ENCODE measurements at places on chromosomes 6 and 20.

DNA sequence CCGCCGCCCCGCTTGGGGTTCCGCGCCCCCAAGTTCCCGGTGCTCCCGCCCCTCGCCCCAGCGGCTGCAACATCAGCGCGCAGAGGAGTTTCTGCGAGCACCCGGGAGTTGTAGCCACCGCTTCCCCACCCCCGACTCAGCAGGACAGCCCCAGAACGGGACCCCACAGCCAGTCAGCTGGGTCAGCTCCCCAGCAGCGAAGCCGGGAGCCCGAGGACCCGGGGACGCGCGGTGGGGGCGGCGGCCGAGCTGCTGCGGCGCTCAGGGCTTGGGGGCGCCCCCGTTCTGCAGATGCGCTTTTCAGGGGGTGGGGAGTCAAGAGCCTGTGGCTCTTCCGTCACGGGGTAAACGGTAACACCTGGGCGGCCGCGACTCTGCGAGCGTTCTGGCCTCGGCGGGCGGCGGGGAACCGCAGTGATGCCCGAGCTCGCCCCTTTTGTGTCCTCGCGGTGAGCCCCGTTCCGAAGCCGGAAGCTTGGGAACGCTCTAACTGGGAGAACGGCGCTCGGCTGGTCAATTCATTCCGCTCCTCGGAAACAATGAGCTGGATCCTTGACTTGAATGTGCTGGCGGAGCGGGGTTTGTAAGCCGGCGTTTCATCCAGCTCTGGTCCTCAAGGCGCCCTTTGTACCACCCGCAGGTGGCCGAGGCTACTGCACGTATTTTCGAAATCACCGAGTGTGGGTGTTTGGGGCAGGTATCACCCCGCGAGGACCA lies 774 bp downstream of the PLEKHG1 start:
- DNase-seq: peak; percentile 53

DNA sequence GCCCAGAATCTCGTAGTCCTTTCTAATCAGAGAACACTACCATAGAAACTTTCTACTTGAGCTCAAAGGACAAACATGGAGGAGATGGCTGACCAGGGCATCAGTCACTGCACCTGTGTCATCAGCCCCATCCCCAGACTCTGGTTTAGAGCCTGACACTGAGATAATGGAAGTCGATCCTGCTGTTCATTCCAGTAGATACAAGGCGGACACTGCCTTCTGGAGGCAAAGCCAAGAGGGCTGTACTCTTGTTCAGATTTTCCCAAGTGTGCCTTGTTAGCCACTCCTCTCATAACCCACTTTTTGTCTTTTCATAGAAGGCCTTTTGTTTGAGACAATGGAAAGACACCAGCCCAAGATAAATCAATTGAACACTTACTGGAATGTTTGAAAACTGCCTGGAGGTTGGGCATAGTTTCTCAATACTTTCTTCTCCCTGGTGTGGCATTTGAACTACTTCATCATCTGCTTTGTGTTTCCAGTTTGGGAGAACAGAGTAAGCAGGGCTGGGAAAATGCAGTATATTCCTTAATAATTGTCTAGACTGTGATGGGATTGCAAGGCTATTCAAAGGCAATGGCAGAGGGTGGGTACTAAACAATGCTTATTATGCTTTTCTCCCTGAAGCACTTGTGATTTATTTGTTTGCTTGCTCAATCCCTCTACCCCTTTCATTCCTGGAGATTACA lies 99.7 kb downstream of the CLIC5 start:
- DNase-seq: no peak

GRCh38 chr6:99645986-99646385 lies 39.4 kb downstream of the PRDM13 start:
- no peak for DNase-seq

GRCh38 chr6:52215787-52216186 lies 28.5 kb downstream of the IL17F start:
- DNase-seq: no peak

DNA sequence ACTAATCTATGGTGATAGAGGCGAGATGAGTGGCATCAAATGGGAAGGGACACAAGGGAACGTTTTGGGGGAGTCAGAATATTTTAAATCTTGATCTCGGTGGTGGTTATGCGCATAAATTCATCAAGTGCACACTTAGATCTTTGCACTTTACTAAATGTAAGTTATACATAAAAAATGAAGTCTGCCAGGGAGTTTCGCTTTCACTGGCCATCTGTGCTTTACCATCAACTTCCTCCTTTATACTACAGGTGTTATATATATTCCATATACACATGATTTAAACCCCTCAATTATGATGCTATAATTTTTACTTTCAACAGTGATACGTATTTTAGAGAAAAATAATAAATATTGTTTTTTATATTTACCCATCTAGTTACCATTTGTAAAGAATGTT lies 97.6 kb upstream of the AKIRIN2 start:
- no peak for DNase-seq

DNA sequence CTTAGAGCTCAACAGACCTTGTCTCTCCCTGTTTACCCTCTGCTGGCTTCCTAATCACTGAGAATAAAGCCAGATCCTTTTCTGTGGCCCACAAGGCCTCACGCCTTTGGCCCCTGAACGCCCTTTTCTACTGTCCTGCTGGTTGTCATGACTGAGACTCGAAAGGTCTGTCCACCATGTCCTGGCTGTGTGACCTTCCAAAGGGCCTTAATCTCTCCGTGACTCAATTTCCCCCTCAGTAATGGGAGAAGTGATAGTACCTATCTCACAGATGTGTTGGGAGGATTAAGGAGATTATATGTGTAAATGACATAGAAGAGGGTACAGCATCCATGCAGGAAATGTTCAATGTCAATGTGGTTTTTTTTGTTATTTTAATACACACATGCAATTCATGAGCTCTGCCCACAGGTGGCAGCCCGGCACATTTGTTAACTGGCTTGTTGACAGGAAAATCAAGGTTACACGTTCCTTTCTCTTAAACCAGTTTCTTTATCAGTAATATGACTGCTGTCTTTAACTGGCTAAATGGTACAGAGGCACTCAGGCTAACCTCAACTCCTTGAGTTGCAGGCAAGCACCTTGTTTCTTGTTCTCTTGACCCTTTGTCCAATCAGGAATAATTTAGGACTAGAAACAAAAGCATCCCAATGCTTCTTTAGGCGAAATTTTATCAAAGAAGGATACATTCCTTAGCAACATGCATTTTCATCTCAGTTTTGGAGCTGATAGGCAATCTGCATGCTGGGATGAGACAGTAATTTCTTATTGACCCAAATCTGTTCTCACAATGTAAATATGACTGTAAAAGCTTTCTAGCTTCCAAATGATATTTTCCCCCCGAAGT lies 16.6 kb downstream of the SLC22A1 start:
- DNase-seq: peak; percentile 56

DNA sequence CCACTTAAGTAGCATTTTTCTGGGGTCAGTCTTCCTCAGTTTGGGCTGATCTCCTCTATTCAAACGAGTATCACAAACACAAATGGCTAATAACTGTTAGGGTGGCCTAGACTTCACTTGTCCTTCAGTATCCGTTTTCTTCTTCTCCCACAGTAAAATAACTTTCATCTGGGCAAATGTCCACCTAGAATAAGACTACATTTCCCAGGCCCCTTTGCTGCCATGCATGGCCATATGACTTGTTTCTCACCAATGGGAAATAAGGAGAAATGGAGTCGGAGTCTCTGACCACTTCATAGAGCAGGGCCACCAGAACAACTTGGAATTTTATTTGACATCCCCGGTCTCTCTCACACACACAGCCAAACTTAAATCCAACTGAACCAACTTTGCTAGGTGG lies 51.4 kb downstream of the SULF2 start:
- no peak for DNase-seq

- no peak for DNase-seq
Observed at GRCh38 chr6:70980727-70981126, 23.9 kb upstream of the B3GAT2 start.

DNA sequence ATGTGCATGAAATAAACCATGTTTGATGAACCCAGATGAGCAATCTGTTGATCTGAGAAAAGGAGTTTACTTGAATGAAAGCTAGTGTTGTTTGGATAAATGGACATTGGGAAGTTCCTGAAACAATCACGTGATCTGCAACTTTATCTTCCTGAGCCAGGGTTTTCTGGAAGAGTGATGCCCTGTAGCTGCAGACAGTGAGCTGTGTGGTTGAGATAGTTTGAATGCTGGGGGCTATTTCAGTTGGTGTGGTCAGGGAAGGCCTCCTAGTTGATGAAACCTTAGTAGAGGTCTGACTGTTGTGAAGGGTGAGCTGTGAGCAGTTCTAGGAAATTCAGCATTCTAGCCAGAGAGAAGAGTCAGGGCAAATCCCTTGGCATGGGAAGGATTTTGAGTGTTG lies 643.7 kb downstream of the UTRN start:
- no peak for DNase-seq

DNA sequence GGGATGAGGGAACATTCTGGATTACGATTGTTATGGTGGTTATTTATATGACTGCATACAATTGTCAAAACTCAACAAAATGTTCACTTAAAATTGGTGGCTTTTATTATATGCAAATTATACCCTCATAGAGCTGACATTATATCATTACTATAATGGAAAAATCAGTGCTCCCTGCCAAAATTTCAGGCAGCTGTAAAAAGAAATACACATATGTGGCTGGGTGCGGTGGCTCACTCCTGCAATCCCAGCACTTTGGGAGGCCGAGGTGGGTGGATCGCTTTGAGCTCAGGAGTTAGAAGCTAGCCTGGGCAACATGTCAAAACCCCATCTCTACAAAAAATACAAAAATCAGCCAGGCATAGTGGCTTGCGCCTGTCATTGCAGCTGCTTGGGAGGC lies 75.8 kb upstream of the SULF2 start:
- no peak for DNase-seq

GRCh38 chr20:43681991-43682410 lies 15.1 kb downstream of the MYBL2 start:
- DNase-seq: no peak

DNA sequence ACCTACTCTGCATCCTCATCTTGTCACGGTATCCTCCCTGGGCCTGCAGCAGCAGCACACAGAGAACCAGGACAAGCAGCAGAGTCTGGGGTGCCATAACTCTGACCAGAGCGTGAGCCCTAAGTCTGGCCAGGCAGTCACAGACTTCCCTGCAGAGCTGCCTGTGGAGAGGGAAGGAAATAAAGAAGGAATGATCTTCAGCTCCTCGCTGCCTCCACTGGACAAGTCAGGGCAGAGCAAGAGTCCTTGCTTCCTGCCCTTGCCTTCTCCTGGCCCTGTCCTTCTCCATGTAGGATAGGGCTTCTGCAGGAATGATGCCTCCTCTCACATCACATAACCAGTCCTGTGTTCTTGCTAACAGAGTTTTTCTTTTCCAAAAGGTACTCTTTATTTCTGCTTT lies 15.9 kb upstream of the WFDC11 start:
- DNase-seq: no peak

- no peak for DNase-seq
Observed at GRCh38 chr6:33440649-33441309, 13.6 kb upstream of the ZBTB9 start.

- no peak for DNase-seq
Observed at GRCh38 chr20:61823242-61823641, 242.4 kb downstream of the TAF4 start.

DNA sequence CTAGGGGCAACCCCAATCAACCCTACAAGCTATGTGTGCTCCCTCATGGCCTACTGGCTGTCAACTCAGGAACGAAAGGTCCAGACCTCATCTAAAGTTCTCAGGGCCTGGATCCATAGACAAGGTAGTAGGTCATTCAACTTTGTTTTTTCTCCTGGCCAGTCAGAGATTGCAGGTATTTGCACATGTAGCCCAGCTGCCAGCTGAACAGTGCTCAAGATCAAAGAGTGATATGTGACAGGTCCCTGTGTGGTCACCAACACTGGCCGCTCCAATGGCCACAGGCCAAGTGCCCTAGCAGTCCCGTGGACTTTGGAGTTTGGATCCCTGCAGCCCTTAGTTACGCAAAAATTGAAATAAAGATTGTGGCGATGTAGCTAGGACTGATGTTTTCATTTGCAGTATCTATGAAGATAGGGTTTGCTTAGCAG lies 60.6 kb upstream of the ATXN1 start:
- no peak for DNase-seq

- DNase-seq: no peak
Observed at GRCh38 chr20:23227274-23227673, 123.3 kb upstream of the NXT1 start.

All from activated CD8-positive, alpha-beta memory T cell treated with anti-CD3 and anti-CD28 coated beads, Interleukin-2, amount 50 U/mL, for 4 hours (primary cell).